ENCODE measurements at places on chromosomes 2 and 18.

DNA sequence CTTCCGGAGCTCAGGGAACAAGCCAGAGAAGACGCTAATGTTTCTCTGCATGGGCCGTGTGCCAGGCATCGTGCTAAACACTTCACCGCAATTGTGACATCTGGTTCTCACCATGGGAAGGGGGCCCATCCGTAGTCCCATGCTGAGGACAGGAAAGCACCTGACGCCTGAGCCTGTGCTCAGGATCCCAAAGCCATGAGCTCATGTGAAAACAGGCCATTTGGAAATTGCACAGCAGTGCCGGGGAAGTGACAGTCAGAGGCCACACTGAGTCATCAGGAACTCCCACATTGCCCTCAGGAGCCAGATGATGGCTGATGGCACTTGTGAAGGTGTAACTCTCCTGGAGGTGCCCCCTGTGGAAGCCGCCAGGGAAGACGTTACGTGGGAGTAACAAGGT lies 141.0 kb downstream of the INHBB start:
- DNase-seq, result no peak

DNA sequence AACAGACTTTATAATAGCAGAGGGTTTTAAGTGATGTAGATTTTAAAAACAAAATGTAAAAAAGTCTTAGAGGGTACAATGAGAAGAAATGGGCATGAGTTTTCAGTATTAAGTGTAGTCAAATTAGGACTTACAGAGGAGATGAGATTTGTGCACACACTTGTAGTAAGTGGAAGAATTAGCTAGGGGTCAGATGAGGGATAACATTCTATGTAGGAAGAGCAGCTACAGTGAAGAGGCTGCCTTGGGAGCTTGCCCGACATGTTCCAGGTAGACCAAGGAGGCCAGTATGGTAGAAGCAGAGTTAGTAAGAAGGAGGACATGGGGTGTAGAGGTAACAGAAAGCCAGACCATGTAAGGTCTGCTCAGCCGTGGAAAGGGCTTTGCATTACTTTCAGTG lies 189.2 kb upstream of the DSEL start:
- DNase-seq, result no peak

DNA sequence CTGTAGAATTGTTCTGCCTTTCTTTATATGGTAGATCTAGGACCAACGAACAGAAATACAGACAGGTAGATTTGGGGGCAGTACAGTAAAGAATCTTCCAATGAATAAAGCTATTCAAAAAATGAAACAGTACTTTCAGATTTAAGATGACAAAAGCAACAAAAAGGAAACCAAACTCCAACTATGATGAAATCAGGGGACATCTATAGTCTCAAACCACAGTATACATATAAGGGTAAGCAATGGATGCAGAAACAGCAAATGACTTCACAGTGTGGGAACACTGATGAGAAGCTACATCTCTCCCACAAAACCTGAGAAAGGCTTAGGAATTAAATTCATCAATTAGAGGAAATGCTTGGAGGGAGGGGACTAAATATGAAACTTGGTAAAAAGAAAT lies 202.5 kb downstream of the CTNNA2 start:
- DNase-seq, result no peak

DNA sequence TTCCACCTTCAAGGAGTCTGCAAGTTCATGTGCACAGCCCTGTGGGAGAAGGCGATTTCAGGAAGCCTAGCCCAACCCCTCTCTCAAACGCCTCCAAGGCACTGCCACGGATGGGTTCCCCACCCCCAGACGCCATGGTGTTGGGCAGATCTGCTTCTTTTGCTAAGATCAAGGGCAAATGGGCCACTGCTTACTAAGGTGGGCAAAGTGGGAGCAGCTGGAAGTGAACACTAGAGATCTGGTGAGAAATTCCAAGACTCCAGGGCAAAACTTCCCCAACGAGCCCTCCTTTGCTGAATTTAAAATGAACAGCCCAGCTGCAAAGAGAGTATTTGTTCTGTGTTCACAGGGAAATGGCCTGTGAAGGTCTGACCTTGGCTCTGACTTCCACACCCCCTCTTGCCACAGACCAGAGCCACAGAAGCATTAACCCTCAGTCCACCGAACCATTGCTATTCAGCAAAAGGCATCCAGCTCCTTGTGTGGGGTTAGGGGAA lies 45.1 kb upstream of the ZBTB7C start:
- no peak for DNase-seq

DNA sequence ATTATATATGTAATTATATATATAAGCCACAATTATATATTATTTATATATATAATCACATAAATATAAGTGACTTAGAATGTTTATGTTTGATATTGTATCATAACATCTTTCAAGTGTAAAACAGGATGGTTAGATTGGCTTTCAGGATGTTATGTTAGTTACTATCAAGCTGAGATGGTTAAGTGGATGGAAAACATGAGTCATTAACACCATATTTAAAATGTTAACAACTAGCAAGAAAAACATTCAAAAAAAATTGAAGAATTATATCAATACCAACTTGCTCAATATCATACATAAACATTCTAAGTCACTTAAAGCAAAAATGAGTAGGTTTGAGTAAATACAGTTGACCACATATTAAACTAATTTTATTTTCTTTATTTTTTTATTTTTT lies 21.8 kb upstream of the RAB27B start:
- DNase-seq, result no peak

Measured in NCI-H2107 (cell line).